COR-L47 (cell line): ENCODE measurements at places on chromosomes 13 and 19.

- no peak for DNase-seq
Observed at GRCh38 chr19:7519361-7520130, 2.9 kb upstream of the MCOLN1 start.

DNA sequence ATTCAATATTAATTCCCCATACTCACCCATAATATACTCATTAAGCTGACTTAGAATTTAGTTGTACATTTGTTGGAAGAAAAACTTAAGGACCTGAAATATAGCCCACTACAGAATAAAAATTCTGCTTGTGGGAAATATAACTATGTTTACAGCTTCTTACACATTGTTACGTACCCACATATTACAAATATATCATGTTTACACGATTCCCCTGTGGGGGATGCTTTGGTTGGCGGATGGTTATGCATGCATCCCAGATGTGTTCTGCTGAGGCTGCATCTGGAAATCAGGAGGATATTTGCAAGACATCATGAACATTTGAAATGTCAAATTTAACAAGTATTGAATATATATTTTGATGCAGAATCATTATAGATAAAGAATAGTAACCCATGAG lies 79.5 kb upstream of the KL start:
- DNase-seq = no peak

GRCh38 chr13:92994056-92994455 lies 232.6 kb upstream of the GPC6 start:
- no peak for DNase-seq

DNA sequence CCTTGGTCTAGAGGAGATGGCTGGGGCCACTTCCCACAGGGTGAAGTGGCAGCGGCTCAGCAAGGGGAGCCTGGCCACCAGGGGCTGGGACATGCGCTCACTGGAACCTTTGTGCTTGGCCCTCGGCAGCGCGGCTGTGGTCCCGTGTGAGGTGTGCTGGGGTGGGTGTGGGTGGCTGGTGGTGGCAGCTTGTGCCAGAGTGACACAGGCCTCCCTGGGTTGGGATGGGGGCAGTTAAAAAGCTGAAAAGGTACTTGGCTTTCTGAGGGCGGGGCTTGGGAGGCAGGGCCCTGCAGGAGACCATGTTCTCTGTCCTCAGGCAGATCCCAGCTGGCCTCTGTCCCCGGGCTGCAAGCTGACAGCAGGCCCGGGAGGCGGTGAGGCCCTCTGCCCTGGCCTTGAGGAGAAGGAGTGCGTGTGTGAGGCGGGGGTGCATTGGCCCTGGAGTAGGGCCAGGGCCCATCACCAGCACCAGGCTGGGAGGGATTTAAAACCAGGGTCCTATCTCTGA lies 17.3 kb downstream of the MPND start:
- DNase-seq = no peak

DNA sequence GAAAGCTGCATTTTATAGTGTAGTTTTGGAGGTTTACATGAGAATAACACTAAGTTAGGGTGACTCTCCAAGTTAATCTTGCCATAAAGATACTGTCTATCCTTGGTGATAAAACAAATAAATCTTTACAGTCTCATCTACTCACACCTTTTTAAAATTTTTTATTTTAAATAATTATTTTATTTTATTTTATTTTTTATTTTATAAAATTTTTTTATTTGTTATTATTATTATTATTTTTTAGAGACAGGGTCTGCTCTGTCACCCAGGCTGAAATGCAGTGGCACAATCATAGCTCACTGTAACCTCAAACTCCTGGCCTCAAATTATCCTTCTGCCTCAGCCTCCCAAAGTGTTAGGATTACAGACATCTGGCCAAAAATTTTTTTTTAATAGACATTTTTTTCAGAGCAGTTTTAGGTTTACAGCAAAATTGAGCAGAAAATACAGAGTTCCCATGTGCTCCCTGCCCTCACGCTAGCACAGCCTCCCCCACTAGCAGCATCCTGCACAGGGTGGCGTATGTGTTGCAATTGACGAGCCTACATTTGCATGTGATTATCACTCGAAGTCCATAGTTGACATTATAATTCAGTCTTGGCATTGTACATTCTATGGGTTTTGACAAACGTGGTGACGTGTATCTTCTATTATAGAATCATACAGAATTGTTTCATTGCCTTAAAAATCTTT lies 41.0 kb downstream of the RASL11A start:
- no peak for DNase-seq

DNA sequence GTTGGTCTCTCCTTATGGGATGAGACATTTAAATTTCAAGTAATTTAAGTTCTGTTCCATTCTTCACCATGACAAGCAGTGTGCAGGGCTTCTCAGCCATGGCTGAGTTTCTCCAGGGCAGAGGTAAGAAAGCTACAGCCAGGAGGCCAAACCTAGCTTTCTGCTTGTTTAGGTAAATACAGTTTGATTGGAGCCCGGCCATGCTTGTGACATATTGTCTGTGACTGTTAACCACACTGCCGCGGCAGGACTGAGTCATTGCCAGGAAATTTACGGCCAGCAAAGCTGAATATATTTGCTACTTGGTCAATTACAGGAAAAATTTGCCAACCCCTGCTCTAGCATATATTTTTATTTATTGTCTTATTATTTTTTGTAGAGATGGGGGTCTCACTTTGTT lies 10.7 kb downstream of the NLRP8 start:
- no peak for DNase-seq

DNA sequence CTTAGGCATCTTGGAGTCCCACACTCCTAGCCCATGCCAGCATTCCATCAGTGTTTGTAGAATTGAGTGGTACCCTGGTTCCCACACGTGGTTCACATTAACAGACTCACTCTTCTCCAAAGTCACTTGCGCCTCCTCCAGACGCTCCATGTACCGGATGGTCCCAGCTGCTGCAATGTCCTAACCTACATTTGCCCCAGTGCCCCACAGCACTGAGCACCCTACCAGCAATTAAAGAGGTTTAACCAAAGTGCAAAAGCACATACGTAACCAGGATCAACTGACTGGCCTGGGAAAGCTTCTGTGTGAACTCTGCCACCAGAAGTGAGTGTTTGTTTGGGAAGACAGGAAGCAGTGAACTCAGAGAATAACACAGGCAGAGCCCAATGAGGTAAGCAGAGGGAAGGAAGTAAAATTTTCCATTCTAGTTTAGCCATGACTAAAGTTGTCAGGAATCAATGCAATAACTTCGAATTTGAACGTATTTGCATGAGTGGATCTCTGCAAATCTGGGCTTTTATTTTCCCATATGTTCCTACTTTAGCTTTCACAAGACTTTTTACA lies 7.3 kb upstream of the MEDAG start:
- no peak for DNase-seq

- DNase-seq = no peak
Observed at GRCh38 chr13:98785405-98785804, 32.9 kb upstream of the SLC15A1 start.
